NCI-H446 treated with DMSO at 0.1 percent for 48 hours (cell line): ENCODE measurements at places on chromosomes 3 and 15.

- no peak for DNase-seq
Observed at GRCh38 chr3:171835116-171835515, 8.0 kb upstream of the TMEM212 start.

GRCh38 chr3:149333176-149333859 lies at the start of gene TM4SF18:
TM4SF18 (minus strand) TSS chr3:149333636; CDS start chr3:149333382, 254 bp downstream.
- DNase-seq: no peak

DNA sequence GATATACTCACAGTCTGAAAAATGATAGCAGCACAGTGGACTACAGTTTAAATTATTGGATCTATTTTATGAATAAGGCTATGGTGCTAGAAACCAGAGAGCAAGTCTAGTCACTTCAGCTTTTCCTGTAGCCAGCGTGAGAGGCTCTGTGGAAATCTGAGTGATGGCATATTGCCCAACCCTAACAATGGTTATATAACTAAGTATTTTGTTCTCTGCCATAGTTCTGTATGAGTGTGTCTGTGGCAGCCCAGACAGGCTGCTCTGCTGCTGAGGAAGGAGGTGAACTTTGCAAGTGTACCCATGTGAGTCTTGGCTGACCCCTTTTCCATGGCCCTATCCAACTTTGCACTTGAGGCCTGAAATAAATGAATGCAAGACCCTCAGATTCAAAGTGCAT lies 105.7 kb downstream of the LRTM1 start:
- DNase-seq: no peak

DNA sequence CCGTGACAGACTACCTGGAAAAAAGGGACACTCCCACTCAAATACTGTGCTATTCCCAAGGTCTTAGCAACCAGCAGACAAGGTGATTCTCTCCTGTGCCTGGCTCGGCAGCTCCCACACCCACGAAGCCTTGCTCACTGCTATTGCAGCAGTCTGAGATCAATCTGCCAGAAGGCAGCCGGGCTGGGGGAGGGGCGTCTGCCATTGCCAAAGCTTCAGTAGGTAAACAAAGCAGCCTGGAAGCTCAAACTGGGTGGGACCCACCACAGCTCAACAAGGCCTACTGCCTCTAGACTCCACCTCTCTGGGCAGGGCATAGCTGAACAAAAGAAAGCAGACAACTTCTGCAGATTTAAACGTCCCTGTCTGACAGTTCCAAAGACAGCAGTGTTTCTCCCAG lies 128.4 kb upstream of the SETMAR start:
- no peak for DNase-seq
